ENCODE measurements at places on chromosomes 12 and 14. TPM values are rescaled to one million over a fixed set of nuclear protein-coding genes. Genes with fewer than 3 reads are reported as not detected.

Gene HNF1A
- total RNA-seq: not detected

Gene SLC7A7
- total RNA-seq: 0.58 TPM

Gene VSX2
- total RNA-seq: not detected

Gene ACRBP
- total RNA-seq: 2.0 TPM

Gene KERA
- total RNA-seq: not detected

Gene DDN
- total RNA-seq: 0.66 TPM

Gene RTN1
- total RNA-seq: not detected

Gene GPHN
- total RNA-seq: 11.9 TPM

Gene PLEK2
- 0.44 TPM for total RNA-seq

GRCh38 chr12:28966046-28966780, 182.9 kb upstream of the FAR2 start:
- no peak for DNase-seq

DNA sequence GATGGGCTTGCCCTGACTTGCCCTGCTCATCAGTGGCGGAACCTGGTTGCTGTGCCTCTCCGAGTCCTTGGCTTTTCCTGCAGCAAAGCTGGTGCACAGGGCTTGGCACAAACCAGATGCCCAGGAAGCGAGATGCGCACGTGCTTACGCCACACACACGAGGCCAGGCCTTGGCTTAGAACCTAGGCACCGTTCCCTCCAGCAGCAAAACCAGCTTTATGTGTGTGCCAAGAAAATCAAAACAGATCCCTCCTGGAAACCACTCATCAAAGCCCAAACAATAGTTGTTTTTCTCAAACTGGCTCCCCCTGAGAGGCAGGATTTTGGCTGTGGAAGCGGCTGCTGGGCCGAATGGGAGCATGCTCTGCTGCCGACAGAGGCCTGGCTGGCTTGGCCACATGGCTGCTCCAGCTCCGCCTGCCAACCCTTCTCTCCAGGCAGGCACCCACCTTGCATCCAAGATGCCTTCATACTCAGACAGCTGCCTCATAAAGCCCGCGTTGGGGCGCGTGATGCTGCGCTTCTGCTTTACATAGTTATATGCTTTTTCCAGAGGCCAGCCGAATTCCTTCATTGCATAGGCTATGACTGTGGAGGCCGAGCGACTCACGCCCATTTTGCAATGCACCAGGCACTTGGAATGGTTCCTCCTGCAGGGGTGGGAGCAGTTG, 58.7 kb downstream of the SSH1 start:
- DNase-seq: no peak

- no peak for DNase-seq
Observed at GRCh38 chr14:85535991-85536832, 6.3 kb downstream of the FLRT2 start.

GRCh38 chr12:119574255-119574654, 19.3 kb upstream of the TMEM233 start:
- DNase-seq: no peak

DNA sequence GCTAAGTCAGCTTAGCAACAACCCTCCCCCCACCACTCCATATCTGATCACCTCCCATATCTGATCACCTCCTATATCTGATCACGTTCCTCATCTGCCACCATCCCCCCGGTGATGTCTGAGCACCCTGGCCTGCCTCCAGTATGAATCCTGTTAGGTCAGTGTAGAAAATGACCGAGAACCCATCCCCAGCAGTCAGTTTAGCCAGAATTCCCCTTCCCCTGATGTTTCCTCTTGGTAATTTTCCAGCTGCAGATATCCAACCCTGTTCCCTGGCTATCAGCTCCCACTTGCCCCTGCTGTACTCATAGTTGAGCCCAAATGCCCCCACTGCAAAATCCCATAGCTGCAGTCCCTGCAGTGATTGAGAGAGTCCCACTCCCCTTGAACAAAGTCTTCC, 12.5 kb downstream of the SELPLG start:
- no peak for DNase-seq

DNA sequence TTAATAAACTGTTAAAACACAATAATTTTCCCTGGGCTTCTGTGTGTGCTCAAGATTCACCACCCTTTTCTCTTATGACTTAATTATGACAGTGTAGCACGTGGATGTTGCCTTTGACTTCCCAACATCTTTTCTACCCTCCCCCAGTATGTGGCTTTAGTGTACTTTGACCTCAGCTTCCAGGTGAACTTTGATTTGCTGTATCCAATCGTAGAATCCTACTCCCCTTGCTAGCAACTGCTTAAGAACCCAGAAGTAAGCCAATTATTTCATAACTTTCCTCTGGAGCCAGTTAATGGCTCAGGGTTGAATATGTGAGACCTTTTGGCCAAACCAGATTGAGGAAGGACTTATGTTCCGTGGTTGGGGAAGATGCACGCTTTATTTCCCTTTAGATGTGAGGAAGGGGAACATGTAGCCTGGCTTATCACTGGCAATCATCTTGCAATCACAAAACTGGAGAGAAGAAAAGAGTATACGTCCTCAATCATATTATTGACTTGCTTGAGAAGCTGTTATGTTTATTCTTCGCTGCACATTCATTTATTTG, 259.6 kb upstream of the ATP2B1 start:
- DNase-seq: no peak

GRCh38 chr12:92123780-92124688, 21.6 kb downstream of the BTG1 start:
- no peak for DNase-seq

DNA sequence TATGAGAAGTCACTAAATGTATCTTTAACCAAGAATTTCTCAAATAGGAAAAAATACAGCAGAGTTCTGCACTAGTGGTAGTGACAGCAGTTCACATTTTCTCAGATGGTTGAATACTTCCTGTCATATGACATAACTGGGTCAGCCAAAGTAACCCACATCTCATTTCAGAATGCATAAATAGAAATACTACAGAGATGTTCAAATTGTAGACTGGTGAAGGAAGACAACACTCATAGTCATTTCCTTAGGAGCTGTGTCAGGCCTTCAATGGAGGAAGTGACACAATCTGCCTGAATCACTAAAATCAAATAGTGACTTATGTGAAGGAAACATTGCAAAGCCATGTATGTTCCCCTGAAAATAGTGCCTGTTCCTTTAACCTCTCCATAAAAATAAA, 32.4 kb downstream of the FERMT2 start:
- peak; percentile 52 for DNase-seq

- DNase-seq: no peak
Observed at GRCh38 chr12:26878661-26879119, 45.7 kb upstream of the ITPR2 start.

GRCh38 chr12:123681605-123682004, 10.7 kb downstream of the TCTN2 start:
- DNase-seq: no peak

DNA sequence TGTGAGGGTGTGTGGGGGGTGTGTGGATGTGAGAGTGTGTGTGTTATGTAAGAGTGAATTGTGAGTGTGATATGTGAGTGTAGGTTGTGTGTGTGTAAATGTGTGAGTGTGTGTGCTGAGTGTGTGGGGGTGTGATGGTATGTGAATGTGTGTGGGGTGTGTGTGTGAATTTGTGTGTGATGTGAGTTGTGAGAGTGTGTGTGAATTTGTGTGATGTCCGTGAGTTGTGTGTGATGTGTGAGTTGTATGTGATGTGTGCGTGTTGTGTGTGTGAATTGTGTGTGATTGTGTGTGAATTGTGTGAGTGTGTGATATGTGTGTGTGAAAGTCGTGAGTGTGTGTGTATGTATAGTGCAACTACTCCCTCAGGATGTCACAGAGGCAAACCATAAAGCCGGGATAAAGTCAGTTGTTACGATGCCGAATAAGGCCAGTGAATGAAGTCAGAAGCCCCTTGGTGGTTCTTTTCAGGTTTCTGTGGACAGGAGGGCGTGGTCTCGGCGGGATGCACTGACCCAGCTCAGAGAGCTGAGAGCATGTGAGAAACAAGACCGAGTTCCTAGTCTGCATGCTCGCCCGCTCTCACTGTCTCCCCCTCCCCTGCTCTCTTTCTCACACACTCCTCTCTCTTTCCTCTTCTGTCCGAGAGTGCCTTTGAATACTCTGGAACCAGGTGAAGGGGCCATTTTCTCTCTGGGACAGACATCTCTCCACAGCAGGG, 71.8 kb upstream of the MAX start:
- DNase-seq: no peak

GRCh38 chr12:117111386-117111785, 12.2 kb upstream of the TESC start:
- DNase-seq: no peak

DNA sequence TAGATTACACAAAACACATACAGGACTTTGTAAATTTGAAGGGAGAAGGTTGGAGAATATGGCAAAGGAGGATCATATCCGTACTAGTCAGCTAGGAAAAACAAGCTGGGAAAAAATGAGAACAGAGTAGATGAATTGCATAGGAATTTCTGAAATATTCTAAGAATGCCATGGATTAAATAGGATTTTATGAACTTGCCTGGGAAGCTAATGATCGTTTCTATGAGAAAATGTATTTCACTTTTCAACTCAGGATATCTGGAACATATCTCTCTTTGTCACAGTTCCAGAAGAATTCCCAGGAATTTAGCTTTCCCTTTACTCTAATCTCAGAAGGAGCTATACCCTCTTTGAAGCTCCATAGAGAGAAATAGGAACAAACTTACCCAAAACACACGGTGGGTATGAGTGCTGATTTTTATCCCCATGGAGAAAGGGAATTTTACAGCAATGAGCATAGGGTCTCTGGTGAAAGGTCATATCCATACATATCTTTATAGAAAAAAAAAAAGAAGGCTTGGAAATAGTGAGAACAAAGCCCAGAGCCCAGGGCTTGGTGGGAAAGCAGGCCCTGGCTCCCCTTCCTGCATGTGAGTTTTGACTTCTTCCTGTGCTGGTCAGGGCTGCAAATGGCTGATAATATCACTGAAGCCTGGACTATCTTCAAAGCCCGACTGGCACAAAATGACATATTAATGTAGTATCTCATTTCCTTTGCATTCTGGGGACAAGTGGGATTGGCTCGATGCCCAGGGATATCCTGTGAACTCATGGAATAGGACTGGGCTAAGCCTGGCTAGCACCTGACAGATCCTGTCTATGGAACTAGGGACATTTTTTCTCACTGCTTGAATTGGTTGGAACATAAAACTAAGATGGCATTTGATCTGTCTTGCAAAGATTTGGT, 136.3 kb downstream of the AEBP2 start:
- DNase-seq: no peak

DNA sequence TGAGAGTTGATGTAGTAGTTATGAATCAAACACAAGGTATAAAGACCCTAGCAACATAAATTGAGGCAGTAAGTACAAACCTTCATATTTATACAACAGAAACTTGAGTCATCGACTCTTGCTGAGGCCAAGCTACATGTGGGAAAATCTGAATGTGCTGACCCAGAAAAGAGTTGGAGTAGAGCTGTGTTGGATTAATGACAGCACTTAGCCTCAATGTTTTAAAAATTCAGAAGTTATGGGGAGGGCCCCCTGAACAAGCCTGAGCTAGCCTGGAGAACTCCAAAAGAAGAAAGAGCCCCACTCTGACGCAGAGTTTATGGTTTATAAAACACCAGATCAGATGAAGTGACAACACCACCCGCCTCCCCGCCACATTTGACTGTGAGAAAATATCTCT, 100.0 kb downstream of the DUSP6 start:
- no peak for DNase-seq

- DNase-seq: no peak
Observed at GRCh38 chr14:52730709-52731111, 744 bp downstream of the STYX start.

DNA sequence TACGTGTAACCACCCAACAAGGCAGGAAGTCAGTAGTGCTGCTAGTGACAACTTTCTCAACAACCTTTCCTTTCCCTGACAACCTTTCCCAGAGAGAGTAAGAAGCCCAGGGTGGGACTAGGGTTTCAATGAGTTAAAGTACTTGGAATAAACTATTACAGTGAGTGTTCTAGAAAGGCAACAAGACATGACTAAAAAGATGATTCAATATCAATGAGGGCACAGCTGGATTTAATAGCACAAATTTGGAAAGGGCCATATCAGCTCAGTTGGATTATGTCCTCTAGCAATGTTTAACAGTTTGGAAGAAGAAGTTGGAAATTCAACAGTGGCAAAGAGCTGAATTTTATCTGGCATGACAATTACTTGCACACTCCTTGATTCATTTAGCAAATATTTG, 90.4 kb upstream of the GRIN2B start:
- no peak for DNase-seq

DNA sequence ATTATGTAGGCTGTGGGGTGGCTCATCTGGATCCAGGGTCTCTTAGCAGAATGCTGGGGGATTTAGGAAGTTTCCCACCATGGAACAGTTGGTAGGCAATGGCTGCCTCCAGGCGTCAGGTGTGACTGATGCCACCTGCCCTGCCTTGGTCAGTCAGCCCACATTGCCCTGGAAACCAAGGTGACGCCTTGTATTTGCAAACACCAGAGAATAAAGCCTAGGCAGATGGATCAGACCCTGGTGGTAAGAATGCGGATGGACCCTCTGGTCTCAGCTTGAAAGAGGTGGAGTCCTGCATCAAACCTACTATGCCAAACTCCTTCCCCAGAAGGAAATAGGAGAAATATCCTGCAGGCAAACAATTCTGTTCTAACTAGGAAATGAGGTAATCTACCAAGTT, 38.2 kb downstream of the NCKAP5L start:
- no peak for DNase-seq

- DNase-seq: no peak
Observed at GRCh38 chr12:897386-897785, 52.1 kb downstream of the RAD52 start.

GRCh38 chr12:42586268-42586667, 3.3 kb downstream of the PRICKLE1 start:
- no peak for DNase-seq

- DNase-seq: no peak
Observed at GRCh38 chr12:11227373-11227772, 40.6 kb upstream of the TAS2R42 start.

- DNase-seq: no peak
Observed at GRCh38 chr12:857611-858010, 91.9 kb downstream of the RAD52 start.

DNA sequence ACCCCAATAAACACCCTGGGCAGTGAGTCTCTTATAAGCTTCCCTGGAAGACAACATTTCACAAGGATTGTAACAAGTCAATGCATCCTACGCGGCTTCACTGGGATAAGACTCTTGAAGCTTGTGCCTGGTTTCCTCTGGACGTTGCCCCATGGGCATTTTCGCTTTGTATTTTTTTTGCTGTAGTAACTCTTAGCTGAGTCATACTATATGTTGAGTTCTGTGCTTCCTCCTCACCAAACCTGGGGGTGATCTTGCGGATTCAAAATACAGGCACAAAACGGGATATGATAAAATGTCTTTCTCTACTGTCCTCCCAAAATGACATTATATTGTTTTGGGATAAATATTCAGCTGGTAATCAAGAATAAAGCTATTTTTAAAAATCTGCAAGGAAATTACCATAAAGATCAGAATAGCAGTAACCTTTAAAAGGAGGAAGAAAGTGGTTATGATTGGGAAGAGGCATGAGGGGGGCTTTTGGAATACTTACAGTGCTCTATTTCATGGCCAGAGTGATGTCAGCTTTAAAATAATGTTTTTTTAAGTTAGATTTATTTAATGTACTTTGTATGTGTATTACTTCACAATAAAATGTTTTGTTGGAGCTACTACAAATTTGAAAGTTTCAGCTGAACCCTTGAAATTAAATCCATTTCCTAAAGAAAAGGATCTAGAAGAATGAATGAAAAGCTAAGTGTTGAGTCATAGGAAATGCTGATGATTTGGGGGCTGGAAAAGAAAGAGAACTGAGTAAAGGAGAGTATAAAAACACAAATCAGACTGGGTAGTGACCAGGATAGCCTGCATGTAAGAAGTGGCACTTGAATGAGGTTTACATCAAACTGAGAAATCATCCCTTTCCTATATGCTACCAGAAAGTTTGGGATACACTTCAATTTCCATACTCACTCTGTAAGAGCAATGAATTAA, 14.7 kb downstream of the BTBD7 start:
- DNase-seq: no peak

GRCh38 chr14:63438065-63438757, 105.0 kb downstream of the PPP2R5E start:
- DNase-seq: peak; percentile 70
